Mesenchymal stem cell (in vitro differentiated cells and primary cell): ENCODE measurements at places on chromosomes 7 and 10.

DNA sequence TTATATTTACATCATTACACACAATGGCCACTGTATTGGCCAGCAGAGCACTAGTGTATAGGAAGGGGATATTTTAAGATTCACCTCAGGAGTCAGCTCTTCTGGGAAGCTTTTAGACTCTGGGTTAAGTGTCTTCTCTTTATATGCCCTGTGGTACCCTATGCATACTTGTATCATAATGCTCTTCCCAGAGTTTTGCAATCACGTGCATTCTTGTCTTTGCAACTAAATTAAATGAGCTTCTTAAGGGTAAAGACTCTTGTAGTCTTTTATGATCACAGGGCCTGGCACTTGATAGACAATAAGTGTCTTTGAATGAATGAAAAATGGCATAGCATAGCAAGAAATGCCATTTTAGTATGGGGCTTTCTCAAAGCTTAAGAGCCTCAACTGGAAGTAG, 35.4 kb upstream of the ARMS2 start:
- H3K27ac ChIP-seq: no peak overlapping the region
- no peak for DNase-seq
- no peak overlapping the region for H3K4me3 ChIP-seq
- peaks cover 35% of the 10 kb centered on the region for H3K36me3 ChIP-seq

- no peaks in the 10 kb centered on the region for H3K27me3 ChIP-seq
- no peak for DNase-seq
- H3K27ac ChIP-seq: no peak overlapping the region
Measured at GRCh38 chr10:30897547-30897946, 134.1 kb downstream of the ZNF438 start.

- no peak for DNase-seq
- no peaks in the 10 kb centered on the region for H3K27me3 ChIP-seq
- H3K27ac ChIP-seq: no peak overlapping the region
- no peaks in the 10 kb centered on the region for H3K36me3 ChIP-seq
Measured at GRCh38 chr10:120479506-120479905, 22.5 kb downstream of the PLPP4 start.

DNA sequence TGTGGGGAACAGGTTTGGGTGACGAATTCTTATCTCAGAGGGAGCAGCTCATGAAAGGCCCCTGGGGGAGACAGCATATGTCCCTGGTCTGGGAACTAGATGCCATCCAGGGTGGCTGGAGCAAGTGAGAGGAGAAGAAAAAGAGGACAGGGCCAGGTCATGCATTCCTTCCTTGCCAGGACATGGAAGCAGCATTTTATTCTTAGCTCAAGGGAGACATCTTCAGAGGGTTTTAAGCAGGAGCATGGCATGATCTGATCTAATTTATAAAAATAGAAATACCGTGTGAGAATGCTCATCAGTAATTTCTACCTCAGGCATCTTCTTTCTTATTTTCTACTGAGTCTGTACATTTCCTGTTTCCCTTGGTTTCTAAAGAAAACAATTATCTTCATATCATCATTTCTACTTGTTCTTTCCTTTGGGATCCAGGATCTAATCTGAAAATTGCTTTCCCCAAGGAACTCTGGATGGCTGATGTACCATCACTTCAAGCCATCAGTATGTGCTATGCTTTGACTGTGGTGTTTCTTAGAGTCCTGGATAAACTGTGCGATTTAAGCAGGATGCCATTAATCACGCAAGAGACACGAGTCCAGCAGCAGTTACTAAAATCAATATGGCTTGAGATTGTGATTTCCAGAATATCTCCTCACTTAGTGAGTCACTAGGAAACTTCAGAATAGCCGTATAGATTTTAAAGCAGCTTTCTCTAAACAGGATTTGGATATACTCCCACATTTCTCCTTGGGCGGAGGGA, 386.2 kb downstream of the GALNT17 start:
- H3K36me3 ChIP-seq: no peaks in the 10 kb centered on the region
- H3K4me3 ChIP-seq: no peak overlapping the region
- H3K27me3 ChIP-seq: peaks cover 9% of the 10 kb centered on the region
- no peak overlapping the region for H3K27ac ChIP-seq

DNA sequence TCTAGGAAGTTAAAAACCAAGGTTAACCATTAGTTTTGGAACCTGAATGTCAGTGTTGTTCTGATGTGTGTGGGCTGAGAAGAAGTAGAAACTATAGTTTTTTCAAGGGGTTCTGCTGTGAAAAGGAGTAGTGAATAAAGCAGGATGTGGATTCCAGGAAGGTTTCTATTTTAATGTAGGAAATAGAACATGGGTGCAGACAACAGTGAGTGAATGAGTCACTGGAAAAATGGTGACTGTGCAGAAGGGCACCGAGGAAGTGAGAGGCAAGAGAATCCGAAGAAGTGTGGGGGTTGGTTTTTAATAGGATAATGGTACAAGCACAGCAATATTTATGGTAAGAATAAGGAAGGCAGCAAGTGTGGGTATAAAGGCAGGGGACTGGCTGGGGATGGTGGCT, 120.4 kb downstream of the ARHGAP21 start:
- H3K27ac ChIP-seq: peak overlapping the region; percentile 24
- DNase-seq: peak; percentile 55
- H3K4me1 ChIP-seq: peaks cover 3% of the 10 kb centered on the region
- no peaks in the 10 kb centered on the region for H3K27me3 ChIP-seq
- H3K36me3 ChIP-seq: peaks cover 4% of the 10 kb centered on the region

GRCh38 chr7:155310425-155311114, 12.9 kb downstream of the INSIG1 start:
- no peak for DNase-seq
- H3K36me3 ChIP-seq: peaks cover 13% of the 10 kb centered on the region
- H3K27me3 ChIP-seq: no peaks in the 10 kb centered on the region
- H3K4me3 ChIP-seq: no peak overlapping the region

DNA sequence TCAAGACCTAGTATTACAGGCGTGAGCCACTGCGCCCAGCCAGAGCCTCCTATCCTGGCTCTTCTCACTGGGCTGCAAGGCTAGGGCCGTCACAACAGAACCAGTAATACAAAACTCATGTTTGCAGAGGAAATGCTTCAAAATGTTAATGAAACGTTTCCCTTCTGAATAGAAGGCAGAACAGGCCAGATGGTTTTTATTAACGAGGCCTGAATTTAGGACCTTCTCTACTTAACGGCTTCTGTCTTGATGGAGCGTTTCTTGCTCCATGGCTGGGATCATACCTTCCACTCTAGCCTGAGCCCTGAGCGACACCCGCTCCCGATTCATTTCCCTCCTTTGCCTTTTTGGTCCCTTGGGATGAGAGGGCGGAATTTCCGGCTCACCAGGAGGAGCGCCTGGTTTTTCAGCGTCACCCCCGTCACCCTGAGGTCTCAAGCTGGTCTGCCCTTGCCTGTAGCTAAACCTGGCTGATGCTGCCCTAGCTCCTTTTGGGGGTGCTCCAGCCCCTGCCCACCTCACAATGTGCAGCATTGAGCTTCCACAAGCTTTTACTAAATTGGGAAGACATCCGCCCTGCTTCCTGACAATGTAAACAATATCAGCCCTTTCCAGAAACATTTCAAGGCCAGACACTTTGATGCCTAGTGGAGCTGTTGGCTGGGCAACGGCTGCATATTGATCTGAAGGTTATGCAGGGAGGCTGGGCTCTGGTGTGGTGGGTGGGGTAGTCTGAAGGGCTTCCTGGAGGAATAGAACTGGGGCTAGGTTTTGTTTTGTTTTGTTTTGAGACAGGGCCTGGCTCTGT, 5.2 kb downstream of the CLIP2 start:
- no peak overlapping the region for H3K27ac ChIP-seq
- peak overlapping the region; percentile 9 for H3K4me3 ChIP-seq
- H3K4me1 ChIP-seq: peaks cover 20% of the 10 kb centered on the region
- H3K27me3 ChIP-seq: no peaks in the 10 kb centered on the region
- DNase-seq: peak; percentile 74

DNA sequence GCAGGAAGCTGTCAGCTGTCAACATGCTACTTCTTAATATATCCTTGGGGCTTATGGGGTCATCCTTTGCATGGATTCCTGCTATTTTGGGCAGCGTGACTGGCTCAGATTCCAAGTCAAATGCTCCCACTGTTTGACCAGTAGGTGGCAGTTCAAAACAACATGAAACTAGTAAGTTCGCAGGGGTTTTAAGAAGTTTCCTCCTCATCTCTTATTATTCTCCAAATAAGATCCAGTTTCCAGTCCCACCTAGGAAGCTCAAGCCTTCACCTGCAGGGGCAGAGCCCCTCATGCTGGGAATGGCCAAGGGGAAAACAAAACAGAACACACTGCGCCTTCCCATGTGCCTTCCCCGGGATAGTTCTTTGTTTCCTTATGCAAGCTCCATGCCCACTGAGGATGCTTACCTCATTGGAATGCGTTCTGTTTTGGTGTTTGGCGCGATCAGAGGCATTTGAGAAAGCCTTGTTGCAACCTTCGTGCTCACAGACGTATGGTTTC, 259.8 kb downstream of the GLI3 start:
- H3K36me3 ChIP-seq: peaks cover 9% of the 10 kb centered on the region
- H3K4me3 ChIP-seq: no peak overlapping the region
- peaks cover 1% of the 10 kb centered on the region for H3K4me1 ChIP-seq
- no peak overlapping the region for H3K27ac ChIP-seq

DNA sequence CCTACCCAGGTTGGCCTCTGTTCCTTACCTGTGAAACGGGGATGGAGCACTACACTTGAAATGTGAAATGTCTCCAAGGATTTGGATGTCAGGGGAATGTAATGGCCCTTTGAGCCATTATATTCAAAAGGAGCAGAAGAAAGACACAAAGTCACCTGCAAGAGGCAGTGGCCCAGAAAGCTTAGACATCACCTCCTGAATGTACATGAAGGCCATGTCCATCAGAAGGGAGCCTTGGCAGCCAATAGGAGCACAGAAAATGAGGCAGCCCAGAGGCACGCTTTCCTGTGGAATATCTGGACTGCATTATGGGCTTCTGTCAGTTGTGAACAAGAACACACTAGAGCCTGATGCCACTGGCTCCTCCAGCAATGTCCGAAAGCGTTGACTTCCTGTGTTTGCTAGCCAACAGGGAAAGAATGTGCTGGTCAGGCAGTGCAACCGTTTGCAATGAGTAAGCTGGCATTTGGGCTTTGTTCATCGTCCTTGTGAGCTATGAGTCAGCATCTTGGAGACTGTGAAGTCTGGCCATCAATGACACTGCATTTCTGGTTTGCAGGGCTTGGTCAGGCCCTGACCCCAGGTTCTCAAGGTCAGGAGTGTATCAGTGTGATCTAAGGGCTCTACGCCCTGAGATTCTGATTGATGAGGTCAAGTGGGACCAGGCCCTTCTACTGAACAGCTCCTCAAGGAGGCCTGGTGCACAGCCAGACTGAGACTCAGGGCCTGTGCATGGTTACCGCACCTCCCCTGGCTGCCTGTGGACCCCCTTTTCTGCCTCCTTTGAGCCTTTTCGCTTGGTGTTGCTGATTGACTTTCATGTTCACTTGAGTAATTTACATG, 222.4 kb downstream of the RPS24 start:
- peak; percentile 98 for DNase-seq
- peak overlapping the region; percentile 75 for H3K27ac ChIP-seq
- peaks cover 17% of the 10 kb centered on the region for H3K36me3 ChIP-seq
- H3K4me1 ChIP-seq: peaks cover 17% of the 10 kb centered on the region
- no peak overlapping the region for H3K4me3 ChIP-seq
- no peaks in the 10 kb centered on the region for H3K27me3 ChIP-seq

DNA sequence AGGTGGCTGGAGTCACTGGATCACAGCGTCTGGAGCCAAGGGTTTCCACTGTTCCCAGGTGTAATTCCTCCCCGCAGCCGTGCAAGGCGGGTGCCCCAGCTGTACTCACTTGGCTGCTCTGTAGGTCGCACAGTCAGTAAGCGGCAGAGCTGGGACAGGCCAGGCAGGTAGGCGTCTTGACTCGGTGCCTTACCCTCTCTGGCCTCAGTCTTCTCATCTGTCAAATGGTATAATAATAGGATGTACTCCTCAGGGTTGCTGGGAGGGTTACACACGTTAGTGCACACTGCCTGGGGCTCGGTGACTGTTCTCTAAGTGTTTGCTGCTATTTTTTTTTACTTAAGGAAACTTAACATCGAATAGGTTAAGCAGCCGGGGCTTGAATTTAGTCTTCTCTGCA, 27.0 kb downstream of the MYL10 start:
- no peak overlapping the region for H3K27ac ChIP-seq
- no peak overlapping the region for H3K4me3 ChIP-seq
- H3K4me1 ChIP-seq: peaks cover 14% of the 10 kb centered on the region
- DNase-seq: no peak

GRCh38 chr10:49219248-49219647, 31.1 kb upstream of the TMEM273 start:
- H3K27me3 ChIP-seq: no peaks in the 10 kb centered on the region
- no peak overlapping the region for H3K4me3 ChIP-seq
- DNase-seq: no peak
- no peak overlapping the region for H3K27ac ChIP-seq
- H3K36me3 ChIP-seq: no peaks in the 10 kb centered on the region
- H3K4me1 ChIP-seq: no peaks in the 10 kb centered on the region

- no peak overlapping the region for H3K4me3 ChIP-seq
- peaks cover 12% of the 10 kb centered on the region for H3K4me1 ChIP-seq
- peaks cover 31% of the 10 kb centered on the region for H3K36me3 ChIP-seq
- no peaks in the 10 kb centered on the region for H3K27me3 ChIP-seq
- no peak for DNase-seq
- peak overlapping the region; percentile 22 for H3K27ac ChIP-seq
Measured at GRCh38 chr10:103184615-103185014, 8.5 kb downstream of the NT5C2 start.

DNA sequence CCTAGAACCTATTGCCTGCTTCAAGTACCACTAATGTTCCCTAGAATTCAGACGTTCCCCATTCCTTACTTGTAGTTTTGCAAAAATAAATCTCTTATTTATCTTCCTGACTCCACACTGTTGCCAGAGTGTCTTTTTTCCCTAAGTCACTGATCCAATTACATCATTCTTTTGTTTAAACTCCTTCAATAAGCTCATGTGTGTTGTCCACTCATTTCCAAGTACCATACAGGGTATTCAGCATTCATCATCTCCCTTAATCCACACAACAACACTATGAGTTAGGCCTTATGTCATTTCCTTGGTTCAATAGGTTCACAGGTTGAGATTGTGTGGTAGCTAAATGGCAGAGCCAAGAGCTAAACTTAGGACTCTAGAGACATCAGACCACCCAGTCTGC, 119.9 kb upstream of the RHOBTB1 start:
- no peak overlapping the region for H3K27ac ChIP-seq
- no peaks in the 10 kb centered on the region for H3K4me1 ChIP-seq
- H3K4me3 ChIP-seq: no peak overlapping the region
- H3K27me3 ChIP-seq: peaks cover 44% of the 10 kb centered on the region

GRCh38 chr7:1564603-1565022, 5.2 kb downstream of the PSMG3 start:
- peaks cover 39% of the 10 kb centered on the region for H3K4me1 ChIP-seq
- no peak overlapping the region for H3K27ac ChIP-seq
- H3K4me3 ChIP-seq: no peak overlapping the region
- H3K36me3 ChIP-seq: peaks cover 10% of the 10 kb centered on the region

GRCh38 chr10:31034098-31034909, 2.6 kb upstream of the ZNF438 start:
- no peaks in the 10 kb centered on the region for H3K36me3 ChIP-seq
- peak overlapping the region; percentile 91 for H3K27ac ChIP-seq
- peak; percentile 94 for DNase-seq
- no peak overlapping the region for H3K4me3 ChIP-seq
- H3K4me1 ChIP-seq: no peaks in the 10 kb centered on the region

- no peaks in the 10 kb centered on the region for H3K4me1 ChIP-seq
- no peak overlapping the region for H3K4me3 ChIP-seq
- H3K27me3 ChIP-seq: no peaks in the 10 kb centered on the region
- no peak overlapping the region for H3K27ac ChIP-seq
- H3K36me3 ChIP-seq: no peaks in the 10 kb centered on the region
- no peak for DNase-seq
Measured at GRCh38 chr10:111989136-111989911, 194.2 kb downstream of the GPAM start.
